ENCODE measurements at places on chromosomes 6 and 20.

DNA sequence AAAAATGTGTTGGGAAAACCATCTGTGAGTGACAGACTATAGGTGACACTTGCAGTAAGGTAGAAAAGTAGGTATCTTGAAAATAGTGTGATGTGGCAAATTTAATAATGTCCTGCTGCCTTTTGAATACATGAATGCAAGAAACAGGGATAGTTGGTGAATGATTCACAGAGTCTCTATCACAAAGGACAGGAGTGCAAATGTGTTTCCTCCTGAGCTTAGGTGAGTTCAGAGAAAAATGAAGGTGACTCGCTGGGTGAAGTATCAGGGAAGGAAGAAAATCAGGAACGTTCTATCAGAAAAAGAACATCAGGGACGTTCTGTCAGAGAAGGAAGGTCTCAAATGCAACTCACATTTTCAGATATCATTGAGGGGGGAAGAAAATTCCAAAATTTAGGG is 557.8 kb upstream of the SLC35B3 start:
- no peak for DNase-seq

GRCh38 chr20:50400705-50401586 is 109.2 kb upstream of the PTPN1 start:
- no peak for DNase-seq

DNA sequence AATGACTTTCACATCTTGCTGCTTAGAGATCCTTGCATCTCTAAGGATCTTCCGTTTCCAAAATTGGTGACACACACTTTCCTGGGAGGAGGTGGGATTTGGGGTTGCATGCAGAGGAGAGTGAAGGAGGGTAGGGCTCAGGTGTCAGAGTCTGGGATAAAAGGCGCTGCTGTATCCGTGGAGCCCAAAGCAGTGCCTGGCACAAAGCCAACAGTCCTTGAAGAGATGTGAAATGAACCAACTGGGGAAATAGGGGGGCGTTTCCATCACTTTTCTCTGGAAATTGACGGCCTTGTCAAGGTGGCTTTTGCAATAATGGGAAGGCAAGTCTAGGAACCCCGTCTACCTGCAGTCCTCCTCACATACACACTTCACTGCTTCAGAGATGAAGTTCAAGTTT is 59.5 kb upstream of the NELFCD start:
- peak; percentile 43 for DNase-seq

GRCh38 chr6:5181510-5182317 is 79.0 kb downstream of the LYRM4 start:
- DNase-seq: no peak

DNA sequence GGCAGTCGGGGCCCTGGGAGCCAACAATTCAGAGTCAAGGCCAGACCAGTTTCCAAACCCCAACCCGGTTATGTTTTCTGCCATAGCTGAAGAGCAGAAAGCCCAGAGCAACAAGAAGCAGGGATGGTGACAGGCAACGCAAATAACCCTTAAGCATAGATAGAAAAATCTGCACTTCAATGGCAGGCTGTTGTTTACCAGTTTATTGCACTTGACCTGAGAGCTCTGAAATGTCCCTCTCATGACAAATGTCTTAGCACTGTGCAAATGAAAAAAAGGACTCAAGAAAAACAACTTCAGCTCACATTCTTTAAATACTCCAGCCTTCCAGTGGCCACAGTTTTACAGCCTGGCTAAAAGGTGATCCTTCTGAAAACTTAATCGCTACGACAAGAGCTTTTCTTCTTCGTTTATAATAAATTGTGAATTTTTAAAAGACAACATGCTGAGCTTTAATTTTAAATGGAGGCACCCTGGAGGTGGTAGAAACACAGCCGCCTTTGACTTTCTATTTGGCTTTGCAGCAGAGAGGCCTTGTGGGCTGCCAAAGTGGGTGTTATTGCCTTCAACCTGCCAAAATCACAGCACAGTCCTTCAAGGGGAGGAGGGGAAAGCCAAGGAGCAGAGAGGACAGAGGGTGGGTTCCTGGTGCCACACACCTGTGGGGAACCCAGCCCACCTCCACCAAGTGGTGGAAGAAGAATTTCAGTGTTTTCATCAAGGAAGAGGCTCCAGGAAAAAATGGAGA is 289.5 kb upstream of the CDYL start:
- no peak for DNase-seq

DNA sequence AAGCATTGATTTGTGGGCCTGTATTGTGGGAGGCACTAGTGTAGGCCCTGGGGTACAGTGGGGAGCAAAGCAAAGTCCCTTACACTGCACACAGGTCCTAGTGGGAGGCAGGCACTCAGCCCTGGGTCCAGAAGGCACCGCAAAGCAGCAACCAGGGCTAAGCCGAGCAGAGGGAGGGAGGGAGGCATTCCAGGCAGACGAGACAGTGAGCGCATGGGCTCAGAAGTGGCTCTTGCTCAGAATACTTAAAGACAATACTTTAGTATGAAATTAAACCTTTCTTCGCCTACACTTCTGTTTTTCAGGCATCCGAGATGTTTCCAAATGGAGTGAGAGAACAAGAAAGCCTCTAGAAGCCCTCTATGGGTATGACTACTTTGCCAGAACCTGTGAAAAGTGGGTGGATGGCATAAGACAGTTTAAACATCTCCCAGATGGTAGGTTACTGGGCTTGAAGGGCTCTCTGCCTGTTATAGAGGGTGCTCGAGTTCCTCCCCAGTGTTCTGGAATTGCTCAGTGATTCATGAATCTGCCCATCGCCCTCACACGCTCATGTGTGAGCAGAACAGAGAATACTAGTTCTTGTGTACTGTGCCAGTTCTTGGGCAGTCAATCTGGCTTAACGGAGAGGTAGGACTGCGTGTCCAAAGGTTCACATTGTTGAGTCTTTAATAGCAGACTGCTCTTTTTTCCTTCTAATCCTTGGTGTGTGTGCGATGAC is 18.7 kb downstream of the BPHL start:
- DNase-seq: no peak

DNA sequence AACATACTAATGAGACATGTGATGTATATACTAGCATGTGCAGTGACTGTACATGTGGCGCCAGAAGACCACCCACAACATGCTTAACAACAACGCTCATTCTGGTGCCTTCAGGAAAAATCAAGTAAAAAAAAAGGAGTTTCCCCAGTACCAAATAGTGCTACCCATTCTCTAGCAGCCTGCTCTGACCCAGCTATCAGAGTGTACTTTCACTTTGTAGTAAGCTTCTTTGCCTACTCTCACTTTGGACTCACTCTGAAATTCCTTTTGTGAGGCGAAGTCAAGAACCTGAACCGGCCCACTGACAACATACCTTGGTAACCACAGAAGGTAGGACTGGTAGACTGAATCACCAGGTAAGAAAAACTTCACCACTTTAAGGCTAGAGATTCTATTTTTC is 1100.0 kb downstream of the GRIK2 start:
- DNase-seq: no peak

- no peak for DNase-seq
These were observed 256.9 kb downstream of the ARHGAP18 start for GRCh38 chr6:129453073-129453472.

DNA sequence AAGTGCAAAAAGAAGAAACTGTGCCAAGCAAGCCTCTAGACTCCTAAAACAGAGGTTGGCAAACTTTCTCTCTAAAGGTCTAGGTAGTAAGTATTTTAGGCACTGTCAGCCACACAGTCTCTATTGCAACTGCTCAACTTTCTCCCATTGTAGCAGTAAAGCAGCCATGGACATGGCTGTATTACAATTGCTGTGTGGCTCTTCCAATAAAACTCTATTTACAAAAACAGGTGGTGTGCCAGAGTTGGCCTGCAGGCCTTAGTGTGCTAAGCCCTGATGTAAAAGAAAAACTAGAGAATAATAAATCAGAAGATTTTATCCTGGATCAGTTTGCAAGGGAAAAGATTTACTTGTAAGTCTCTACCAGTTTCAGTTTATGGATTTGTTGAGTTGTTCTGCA is 74.0 kb downstream of the CRYBG1 start:
- DNase-seq: no peak

GRCh38 chr6:138246650-138247440 is 28.6 kb upstream of the PBOV1 start:
- DNase-seq: no peak

GRCh38 chr20:24543168-24543567 is 73.7 kb downstream of the SYNDIG1 start:
- no peak for DNase-seq

GRCh38 chr20:33781133-33781532 is 30.0 kb upstream of the CHMP4B start:
- DNase-seq: no peak

DNA sequence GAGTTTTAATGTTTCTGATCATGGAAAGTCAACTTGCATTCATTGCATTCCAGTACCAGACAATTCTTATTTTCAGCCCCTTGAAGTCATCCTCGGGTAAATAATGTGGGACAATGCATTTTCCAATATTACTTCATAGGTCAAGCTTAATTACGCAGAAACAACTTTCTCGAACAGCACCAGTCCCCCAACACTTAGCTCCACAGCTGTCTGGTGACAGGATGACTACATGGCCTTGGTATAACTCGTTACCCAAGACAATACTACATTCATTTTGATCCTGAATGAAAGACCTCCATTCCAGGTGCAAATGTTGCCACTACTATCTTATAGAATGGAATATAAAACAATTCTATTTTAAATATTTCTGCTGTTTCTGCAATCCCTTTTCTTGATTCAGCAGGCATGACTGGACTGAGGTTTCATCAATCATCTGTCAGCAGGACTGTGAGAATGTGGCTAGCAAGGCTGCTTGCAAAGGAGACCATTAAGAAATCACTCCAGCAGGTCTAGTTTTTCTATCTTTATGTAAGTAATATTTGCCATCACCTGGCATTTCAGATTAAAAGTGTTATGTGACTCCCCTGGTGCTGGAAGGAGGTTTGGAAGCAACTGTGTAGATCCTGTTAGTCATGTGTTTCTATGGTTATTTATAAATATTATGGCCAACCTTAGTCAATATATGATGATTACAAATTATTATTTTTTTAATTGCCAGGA is 147.9 kb downstream of the HAO1 start:
- DNase-seq: no peak

- no peak for DNase-seq
These were observed 14.5 kb upstream of the PCMTD2 start for GRCh38 chr20:64241061-64241460.

DNA sequence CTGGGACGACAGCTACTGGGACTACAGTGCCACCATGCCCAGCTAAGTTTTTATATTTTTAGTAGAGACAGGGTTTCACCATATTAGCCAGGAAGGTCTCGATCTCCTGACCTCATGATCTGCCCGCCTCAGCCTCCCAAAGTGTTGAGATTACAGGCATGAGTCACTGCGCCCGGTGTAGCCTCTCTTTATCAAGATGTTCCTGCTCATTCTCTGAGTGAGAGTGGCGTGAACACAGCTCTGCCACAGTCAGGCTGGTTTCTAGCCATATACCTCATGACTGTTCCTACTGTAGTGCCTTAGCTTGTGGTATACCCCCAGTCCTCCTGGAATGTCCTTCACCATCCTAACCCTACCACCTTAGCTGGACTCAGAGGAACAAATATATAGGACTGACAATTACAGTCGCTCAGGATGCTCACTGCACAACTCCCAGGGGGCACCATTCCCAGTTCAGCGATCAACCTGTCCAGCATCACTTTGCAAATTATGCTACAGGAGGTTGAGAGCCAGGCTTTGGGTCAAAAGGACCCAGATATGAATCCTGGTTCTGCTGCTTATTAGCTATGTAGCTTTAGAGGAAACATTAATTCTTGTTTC is 86.3 kb downstream of the CHMP4B start:
- no peak for DNase-seq

DNA sequence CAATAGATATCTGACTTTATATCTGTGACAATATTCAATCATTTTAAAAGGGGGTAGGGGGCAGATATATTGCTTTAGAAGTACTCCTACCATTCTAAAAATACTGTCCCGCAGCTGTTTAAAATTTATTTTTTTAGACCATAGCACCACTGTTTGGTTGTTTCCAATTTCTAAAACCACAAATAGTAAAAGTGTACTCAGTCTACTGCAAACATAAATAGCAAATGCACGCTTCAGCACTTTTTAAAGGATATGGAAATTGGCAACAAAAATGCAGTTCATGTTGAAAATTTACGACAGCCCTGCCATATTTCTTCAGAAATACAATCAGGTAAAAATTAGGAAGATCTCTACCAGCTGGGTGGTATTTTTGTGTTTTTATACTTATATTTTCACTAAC is 132.0 kb upstream of the RUNX2 start:
- no peak for DNase-seq

DNA sequence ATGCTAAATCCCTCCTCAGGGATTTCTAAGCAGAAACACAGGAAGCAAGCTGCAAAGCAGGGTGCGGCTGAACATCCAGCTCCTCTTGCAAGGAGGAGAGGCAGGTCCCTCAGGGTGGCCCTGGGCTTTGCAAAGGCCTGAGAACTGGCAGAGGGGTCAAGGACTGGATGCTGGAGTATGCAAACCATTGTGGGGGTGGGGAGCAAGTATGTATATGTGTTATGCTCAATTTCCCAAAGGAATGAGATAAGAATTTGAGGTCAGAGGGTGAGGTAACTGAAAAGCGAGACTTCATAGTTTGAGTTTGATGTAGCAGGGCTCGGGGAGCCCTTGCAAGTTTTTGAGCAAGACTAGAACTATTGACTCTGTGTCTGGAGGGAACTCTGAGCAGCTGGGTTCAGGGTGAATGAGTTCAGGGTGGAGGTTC is 11.2 kb downstream of the SLC22A2 start:
- no peak for DNase-seq

- no peak for DNase-seq
These were observed 231.3 kb downstream of the TFAP2C start for GRCh38 chr20:56860413-56860812.

GRCh38 chr6:162019349-162019748 is 708.2 kb downstream of the PRKN start:
- DNase-seq: no peak

DNA sequence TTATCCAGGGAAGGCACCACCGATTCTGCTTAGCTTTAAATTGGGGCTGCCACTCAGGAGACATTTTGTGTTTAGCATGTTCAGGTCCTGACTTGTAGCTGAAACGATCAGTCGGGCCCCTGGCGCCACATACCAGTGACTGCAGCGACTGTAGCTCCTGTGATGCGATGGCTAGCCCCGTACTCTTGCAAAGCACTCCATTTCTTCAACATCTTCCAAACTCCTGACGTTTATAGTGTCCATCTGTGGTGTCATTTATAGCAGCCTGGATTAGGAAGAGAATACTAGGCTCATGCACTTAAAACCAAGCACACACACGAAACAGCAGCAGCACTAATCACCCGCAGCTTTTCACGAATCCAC is 13.0 kb downstream of the POU3F2 start:
- no peak for DNase-seq

GRCh38 chr20:33310327-33310899 is 27.4 kb downstream of the BPIFB1 start:
- no peak for DNase-seq

DNA sequence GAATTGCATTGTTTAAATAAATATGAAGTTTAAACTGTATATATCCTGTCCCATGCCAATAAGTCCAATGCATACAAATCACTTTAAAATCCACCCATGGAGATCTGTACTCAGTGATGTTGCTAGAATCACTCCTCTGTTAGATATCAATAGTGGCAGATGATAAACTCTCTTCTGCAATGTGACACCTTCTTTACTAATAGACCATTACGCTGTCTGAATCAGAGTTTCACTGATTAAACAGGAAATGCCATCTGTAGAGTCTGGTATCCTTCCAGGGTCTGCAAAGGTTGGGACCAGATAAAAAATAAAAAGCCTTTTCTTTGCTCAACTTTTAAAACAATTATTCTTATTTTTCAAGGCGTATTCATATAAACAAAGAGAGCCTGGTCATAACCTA is 134.5 kb downstream of the EDN3 start:
- DNase-seq: no peak
